ENCODE measurements at places on chromosomes 4 and X. TPM values are rescaled to one million over a fixed set of nuclear protein-coding genes. Genes with fewer than 3 reads are reported as not detected.

- no peak overlapping the region for H3K4me3 ChIP-seq
- H3K36me3 ChIP-seq: no peaks in the 10 kb centered on the region
- no peak overlapping the region for H3K27ac ChIP-seq
- no peak for DNase-seq
- no peaks in the 10 kb centered on the region for H3K4me1 ChIP-seq
- no peaks in the 10 kb centered on the region for H3K27me3 ChIP-seq
Measured at GRCh38 chr4:100113096-100113495, 77.2 kb downstream of the DDIT4L start.

DNA sequence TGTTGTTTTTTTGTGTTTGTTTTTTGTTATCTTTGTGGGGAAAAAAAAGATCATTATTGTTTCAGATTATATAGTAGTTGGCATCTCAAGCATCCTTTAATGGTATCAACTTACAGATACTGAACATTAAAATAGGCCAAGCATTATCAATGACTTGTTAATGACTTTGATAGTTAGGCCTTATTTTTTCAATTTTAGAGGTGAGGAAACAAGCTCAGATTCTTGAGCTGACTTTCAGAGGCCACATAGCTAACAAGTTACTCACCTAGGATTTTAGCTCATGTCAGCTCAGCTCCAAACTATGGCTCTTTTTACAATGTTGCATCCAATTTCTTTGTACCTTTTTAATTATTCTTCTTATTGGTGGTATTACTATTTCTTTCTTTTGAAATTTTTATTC lies 471 bp upstream of the PLAC8 start:
- no peak overlapping the region for H3K27ac ChIP-seq
- H3K4me3 ChIP-seq: no peak overlapping the region
- H3K4me1 ChIP-seq: peaks cover 1% of the 10 kb centered on the region

DNA sequence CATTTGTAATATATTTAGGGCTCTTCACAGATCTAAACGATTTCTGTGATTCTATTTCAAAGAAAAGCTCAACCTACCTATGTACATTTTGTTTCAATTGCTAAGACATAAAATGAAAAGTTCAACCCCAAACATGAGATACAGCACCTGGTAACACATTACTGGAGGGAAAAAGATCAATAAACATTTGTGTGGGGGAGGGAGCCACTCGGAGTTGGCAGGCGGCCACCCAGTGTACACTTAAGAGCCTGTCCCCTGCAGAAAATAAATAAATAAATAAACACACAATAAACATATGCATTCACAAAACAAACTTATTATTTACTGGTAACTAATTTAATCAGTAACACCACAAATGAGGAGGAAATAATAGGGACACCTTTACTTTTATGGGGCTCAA lies 19.3 kb downstream of the PRSS48 start:
- H3K4me3 ChIP-seq: no peak overlapping the region
- no peak overlapping the region for H3K27ac ChIP-seq
- H3K36me3 ChIP-seq: no peaks in the 10 kb centered on the region
- no peaks in the 10 kb centered on the region for H3K27me3 ChIP-seq

DNA sequence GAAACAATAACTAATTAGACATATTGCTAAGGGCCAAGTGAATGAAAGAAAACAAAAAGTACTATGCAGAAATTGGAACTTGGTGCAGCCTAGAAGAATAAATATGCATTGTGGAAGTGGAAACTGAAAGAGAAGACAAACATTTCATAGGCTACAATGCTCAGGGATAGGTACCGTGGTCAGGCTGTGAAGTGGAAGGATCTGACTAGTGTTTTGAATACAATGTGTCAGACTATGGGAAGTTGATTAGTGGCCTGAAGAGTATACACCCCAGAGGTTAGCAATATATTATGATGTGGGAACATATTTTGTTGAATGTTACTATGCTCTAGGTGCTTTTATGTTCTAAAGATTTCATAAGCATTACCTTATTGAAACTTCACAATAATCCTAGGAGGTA lies 36.8 kb downstream of the GPRIN3 start:
- no peak overlapping the region for H3K4me3 ChIP-seq
- H3K27ac ChIP-seq: no peak overlapping the region
- DNase-seq: no peak
- no peaks in the 10 kb centered on the region for H3K27me3 ChIP-seq
- H3K4me1 ChIP-seq: no peaks in the 10 kb centered on the region
- H3K36me3 ChIP-seq: no peaks in the 10 kb centered on the region

- DNase-seq: peak; percentile 80
- H3K27me3 ChIP-seq: no peaks in the 10 kb centered on the region
- H3K4me1 ChIP-seq: peaks cover 10% of the 10 kb centered on the region
- H3K36me3 ChIP-seq: no peaks in the 10 kb centered on the region
- no peak overlapping the region for H3K4me3 ChIP-seq
Measured at GRCh38 chr4:11698846-11699590, 270.3 kb upstream of the HS3ST1 start.

Gene CLDN22
- total RNA-seq: not detected

DNA sequence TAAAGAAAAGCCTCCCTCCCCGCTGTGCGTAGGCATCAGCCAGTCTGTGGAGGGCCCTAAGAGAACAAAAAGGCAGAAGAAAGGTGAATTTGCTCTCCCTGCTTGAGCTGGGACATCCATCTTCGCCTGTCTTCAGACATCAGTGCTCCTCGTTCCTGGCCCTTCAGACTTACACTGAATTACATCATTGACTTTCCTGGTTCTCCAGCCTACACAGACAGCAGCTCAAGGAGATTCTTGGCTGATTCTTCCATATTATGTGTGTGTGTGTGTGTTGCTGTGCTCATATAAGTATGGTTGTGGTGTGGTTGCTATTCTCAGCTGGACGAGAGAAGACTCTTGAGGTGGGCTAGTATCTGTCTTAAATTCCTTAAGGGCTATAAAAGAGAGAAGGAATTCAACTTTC lies 35.5 kb upstream of the CD99L2 start:
- H3K27me3 ChIP-seq: no peaks in the 10 kb centered on the region
- H3K27ac ChIP-seq: no peak overlapping the region
- H3K4me1 ChIP-seq: no peaks in the 10 kb centered on the region
- no peaks in the 10 kb centered on the region for H3K36me3 ChIP-seq
- DNase-seq: no peak

DNA sequence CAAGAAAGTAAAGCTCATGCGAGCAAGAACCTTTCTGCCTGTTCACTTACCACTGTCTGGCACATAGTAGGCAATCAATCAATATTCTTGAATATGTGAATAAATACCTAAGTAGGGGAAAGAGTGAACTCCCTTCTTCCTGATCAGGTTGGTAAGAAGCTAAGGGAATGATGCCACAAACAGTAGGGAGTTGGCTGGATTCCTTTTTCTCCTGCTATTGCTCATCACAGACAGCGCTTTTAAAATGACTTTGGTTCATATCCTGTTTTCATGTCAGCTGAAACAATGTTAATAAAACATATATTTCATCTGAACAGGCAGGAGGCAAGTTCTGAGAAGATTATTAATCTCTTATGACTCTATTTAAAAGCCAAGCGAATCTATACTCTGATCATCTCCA lies 99.2 kb downstream of the NSUN7 start:
- H3K27me3 ChIP-seq: no peaks in the 10 kb centered on the region
- peak; percentile 37 for DNase-seq
- no peak overlapping the region for H3K27ac ChIP-seq
- H3K4me3 ChIP-seq: no peak overlapping the region

DNA sequence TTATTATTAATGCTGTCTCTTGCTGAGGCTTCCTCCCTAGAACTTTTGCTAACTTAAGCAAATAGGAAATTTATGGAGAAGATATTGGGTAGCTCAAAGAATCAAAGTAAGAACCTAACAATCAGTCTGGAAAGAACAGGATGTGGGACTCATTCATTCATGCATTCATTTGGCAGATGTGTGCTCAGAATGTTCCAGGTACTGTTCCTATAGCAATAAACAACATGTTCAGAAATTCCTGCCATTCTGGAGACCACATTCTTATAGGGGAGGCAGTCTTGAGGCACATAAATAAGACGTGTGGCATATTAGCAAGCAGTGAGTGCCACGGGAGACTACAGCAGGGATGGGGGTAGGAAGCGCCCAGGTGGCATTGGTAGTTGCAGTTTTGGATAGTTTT lies 5.0 kb downstream of the GRK4 start:
- no peak overlapping the region for H3K27ac ChIP-seq
- H3K27me3 ChIP-seq: no peaks in the 10 kb centered on the region
- no peak overlapping the region for H3K4me3 ChIP-seq
- DNase-seq: no peak

DNA sequence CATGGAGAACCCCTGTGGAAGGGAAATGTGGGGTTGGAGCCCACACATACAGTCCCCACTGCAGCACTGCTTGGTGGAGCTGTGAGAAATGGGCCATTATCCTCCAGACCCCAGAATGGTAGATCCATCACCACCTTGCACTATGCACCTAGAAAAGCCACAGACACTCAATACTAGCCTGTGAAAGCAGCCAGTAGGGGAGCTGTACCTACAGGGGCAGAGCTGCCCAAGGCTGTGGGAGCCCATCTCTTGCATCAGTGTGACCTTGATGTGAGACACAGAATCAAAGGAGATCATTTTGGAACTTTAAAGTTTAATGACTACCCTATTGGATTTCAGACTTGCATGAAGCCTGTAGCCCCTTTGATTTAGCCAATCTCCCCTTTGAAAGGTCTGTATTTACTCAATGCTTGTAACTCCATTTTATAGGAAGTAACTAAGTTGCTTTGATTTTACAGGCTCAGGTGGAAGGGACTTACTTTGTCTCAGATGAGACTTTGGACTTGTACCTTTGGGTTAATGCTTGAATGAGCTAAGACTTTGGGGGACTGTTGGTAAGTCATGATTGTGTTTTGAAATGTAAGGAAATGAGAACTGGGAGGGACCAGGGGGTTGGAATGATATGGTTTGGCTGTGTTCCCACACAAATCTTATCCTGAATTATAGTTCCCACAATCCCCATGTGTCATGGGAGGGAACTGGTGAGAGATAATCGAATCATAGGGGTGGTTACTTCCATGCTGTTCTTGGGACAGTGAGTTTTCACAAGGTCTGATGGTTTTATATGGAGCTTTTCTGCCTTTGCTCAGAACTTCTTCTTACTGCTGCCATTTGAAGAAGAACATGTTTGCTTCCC lies 352.6 kb downstream of the INPP4B start:
- no peaks in the 10 kb centered on the region for H3K27me3 ChIP-seq
- DNase-seq: peak; percentile 3
- H3K4me3 ChIP-seq: no peak overlapping the region
- no peaks in the 10 kb centered on the region for H3K4me1 ChIP-seq
- H3K36me3 ChIP-seq: no peaks in the 10 kb centered on the region
- no peak overlapping the region for H3K27ac ChIP-seq

Gene UGT8
- not detected for total RNA-seq

Gene S100G
- total RNA-seq: not detected

Gene MAMLD1
- 1.4 TPM for total RNA-seq

- H3K4me3 ChIP-seq: no peak overlapping the region
Measured at GRCh38 chr4:27701606-27702005, 841.0 kb downstream of the STIM2 start.

All from IMR-90 (cell line).